Activated T-helper 2 cell treated with anti-CD3 and anti-CD28 coated beads, Interferon-gamma antibody, Interleukin-2, Interleukin-4, amounts not matched to agents 10 μg/mL and 5 μg/mL and 100 μg/mL, durations not matched to agents 14 hours and 24 hours and 36 hours (primary cell): ENCODE measurements at places on chromosomes 1 and 21. TPM values are rescaled to one million over a fixed set of nuclear protein-coding genes. Genes with fewer than 3 reads are reported as not detected.

ELF3 gene
- 0.62 and 0.97 TPM in 2 replicates for total RNA-seq

RGL1 gene
- 2.2 TPM in 2 replicates for total RNA-seq

DNA sequence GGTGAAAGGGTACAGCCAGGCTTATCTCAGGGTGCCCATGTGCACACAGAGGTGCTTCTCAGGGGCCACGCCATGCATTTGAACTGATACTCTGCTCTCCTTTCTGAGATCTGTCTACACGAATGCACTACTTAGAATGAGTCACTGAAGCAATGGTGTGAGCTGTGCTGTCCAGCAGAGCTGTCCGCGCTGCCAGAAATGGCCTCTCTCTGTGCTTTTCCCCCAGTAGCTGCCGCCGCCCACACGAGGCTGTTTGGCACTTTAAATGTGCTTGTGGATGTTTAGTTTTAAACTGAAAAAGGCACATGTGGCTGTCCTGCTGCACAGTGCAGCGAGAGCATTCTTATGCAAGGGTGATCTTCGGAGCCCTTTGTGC, 87.1 kb upstream of the COL6A1 start:
- H3K27ac ChIP-seq = no peak overlapping the region
- H3K36me3 ChIP-seq = no peaks in the 10 kb centered on the region
- DNase-seq = no peak
- no peak overlapping the region for H3K4me3 ChIP-seq
- H3K4me1 ChIP-seq = peaks cover 7% of the 10 kb centered on the region

- no peak overlapping the region for H3K27ac ChIP-seq
- peaks cover 72% of the 10 kb centered on the region for H3K36me3 ChIP-seq
- H3K4me1 ChIP-seq = peaks cover 2% of the 10 kb centered on the region
- H3K4me3 ChIP-seq = no peak overlapping the region
- DNase-seq = no peak
- no peaks in the 10 kb centered on the region for H3K27me3 ChIP-seq
These were observed 14.8 kb downstream of the ALX3 start for GRCh38 chr1:110055493-110056284.

GRCh38 chr1:55735106-55735505, 519.9 kb upstream of the USP24 start:
- H3K36me3 ChIP-seq = no peaks in the 10 kb centered on the region
- no peak for DNase-seq
- no peak overlapping the region for H3K27ac ChIP-seq
- no peaks in the 10 kb centered on the region for H3K27me3 ChIP-seq
- no peaks in the 10 kb centered on the region for H3K4me1 ChIP-seq
- no peak overlapping the region for H3K4me3 ChIP-seq

- no peaks in the 10 kb centered on the region for H3K4me1 ChIP-seq
- no peak overlapping the region for H3K27ac ChIP-seq
- peak; percentile 23 for DNase-seq
- H3K4me3 ChIP-seq = no peak overlapping the region
These were observed 642 bp downstream of the HCRTR1 start for GRCh38 chr1:31617916-31618746.
